ENCODE measurements at places on chromosomes 3 and 15.

DNA sequence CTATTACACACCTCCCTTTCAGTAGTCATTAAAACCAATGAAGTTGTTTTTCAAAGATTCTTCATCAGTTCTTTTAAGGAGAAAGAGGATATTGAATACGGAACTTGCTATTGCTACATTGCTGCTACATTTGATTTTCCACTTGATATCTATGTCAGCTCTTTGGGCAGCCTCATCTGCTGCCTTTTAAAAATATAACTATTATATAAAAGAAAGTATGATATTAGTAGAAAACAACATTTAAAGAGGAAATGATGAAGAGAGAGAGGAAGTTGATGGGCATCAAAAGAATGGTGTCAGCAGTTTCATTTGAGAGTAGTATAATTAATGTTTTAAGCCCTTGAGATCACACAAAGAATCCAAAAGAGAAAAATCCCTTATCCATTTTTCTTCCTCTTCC lies 171.4 kb downstream of the NFKBIZ start:
- DNase-seq = no peak

DNA sequence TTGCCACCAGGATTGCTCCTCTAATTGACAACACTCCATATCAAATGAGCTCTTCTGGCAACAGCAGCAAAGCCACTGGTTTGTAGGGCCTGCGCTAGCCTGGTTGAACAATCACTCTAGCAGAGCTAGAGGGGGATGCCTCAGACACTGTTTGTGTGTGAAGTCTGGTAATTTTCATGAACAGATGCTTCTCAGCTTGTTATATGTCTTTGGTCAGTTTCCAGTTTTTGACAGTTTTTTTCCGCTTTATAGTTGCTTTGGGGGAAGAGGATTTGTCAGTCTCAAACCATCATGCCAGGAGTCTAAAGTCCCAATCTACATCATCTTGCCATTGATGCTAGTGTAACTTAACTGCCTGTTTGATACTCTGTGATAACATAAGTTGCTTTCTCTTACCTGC lies 136.0 kb downstream of the HCN4 start:
- no peak for DNase-seq

DNA sequence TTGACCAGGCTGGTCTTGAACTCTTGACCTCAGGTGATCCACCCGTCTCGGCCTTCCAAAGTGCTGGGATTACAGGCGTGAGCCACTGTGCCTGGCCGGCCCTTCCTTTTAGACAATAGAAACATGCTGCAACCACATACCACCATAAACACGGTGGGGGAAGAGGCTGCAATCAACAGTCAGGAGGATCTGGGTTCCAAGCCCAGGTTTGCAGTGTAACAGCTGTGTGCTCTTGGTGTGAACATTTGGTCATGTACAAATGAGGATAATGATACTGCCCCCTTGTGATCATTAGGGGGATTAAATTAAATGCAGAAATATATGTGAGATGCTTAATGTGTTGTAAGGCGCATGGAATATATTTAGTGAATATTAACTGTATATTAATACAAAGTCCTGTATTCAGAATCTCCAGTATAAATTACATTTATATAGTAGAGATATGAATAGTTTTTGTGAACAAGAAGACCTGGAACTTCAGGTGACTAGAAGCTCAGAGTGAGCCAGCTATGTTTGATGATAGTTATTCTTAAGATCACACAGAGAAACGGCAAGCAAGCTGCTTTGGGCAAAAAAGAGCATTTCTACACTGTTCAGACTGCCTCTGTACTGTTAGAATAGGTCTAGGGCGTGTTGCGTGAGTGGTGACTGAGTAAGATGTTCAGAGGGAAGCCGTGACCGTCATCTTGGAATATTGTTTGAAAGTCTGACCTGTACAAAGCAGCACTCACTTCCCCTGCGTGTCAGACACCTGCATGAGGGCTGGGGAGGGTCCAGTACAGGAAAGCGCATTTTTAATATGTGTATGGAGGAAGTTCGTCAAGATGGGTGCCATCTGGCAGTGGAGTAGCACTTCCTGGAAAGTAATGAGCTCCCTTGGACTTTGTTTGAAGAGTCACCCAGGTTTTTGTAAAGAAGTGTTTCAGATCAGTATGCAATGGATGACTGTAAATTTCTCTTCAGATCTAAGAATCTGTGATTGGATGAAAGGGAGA lies 125.8 kb downstream of the PGPEP1L start:
- DNase-seq = no peak

GRCh38 chr3:160924776-160925175 lies 168.7 kb downstream of the PPM1L start:
- DNase-seq = no peak

GRCh38 chr3:87206070-87206469 lies 21.0 kb upstream of the CHMP2B start:
- DNase-seq = no peak

GRCh38 chr3:133038089-133038730 lies at the start of gene TMEM108:
TMEM108 (plus strand) TSS chr3:133038391.
- no peak for DNase-seq

DNA sequence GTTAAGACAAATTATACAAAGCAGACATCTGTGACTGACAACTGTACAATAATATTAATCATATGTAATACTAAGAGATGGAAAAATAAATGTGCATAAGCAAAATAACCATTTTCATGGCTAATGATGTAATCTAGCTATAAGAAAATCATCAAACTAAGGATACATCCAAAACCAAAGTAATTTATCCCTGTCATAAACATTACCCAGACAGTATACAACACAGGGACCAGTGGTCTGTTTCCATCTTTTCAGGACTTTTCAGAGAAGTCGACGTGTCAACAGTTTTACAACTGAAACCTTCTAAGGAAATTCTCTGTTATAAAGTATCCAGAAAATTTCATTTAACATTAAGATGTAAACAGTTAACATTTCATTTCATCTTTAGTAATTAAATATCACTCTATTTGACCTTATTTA lies 11.0 kb downstream of the THBS1 start:
- DNase-seq = no peak

- no peak for DNase-seq
These were observed 484.3 kb downstream of the UNC13C start for GRCh38 chr15:54462511-54462913.

- DNase-seq = no peak
These were observed 538.2 kb upstream of the SGO1 start for GRCh38 chr3:20724241-20724640.

DNA sequence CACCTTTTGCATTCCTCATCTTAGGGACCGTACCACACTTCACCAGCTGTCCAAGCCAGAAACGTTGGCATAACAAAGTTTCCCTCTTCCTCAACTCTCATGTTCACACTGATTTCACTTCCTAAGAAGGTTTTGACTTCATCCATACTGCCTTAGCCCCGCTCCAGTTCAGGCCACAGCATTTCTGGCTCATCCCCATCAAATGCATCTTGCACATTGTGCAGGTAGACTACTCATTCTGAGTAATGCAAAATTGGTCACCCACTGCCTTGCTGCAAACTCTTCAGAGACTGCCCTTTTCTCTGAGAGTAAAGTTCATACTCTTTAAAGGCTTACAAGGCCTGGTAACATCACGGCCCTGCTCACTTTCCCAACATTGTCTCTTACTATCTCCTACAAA lies 8.8 kb downstream of the NUSAP1 start:
- DNase-seq = no peak

DNA sequence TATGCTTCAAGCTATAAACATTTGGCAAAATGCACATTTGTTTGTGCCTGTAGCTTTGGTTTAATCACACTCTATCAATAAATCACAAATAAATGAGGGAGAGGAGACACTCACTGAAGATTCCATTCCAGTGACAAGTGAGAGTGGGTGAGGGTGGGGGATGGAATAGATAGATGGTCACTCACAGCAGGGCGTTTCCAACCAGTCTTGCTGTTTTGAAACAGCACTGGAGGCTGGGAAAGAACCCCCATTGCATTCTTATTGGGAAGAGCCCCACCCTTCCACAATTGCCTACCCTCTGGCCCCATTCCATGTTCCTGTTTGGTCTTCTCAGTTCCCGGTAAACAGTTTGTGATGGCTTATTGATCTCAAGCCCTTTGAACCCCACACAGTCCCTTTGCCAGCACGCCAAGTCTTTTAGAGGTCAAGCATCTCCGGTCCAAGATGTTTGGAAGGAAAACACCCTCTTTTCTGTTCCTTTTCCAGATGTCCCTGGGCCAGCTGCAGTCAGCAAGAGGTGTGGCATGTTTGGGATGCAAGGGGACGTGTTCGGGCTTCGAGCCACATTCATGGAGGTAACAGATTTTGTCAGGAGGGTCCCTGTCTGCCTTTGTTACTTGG lies 30.7 kb downstream of the LMCD1 start:
- no peak for DNase-seq

DNA sequence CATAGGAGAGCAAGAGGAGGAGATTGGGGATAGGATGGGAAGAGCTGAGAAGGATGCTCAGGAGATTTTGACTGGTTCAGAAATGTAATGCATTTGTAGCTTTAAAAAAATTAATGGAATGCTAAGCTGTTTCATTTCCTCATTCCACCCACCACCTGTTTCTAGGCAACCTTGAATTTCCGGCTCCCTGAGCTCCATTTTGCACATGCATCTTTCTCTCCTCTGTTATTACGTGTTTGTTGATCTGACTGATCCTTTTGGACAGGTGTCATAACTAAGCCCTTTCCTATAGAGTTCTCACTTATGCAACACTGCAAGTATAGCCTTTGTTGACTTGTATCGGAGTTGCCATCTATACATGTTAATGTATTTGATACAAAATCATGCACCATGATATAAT lies 4.3 kb downstream of the TMPRSS7 start:
- no peak for DNase-seq

- no peak for DNase-seq
These were observed 8.8 kb upstream of the SH3BP5 start for GRCh38 chr3:15341030-15341726.

DNA sequence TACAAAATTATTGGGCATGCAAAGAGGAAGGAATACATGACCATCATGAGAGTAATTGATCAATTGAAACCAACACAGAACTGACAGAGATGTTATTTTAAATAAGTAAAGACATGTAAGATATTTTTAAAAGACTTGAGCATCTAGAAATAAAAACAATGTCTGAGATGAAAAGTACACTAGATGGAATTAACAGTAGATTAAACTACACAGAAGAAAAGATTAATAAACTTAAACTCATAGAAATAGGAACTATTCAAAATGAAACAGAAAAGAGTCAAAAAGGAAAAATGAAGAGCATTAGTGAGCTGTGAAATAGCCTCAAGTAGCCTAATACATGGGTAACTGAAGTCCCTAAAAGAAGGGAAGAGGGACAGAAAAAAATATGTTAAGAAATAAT lies 8.5 kb upstream of the ARF4 start:
- DNase-seq = no peak

- no peak for DNase-seq
These were observed 8.9 kb downstream of the CPA3 start for GRCh38 chr3:148873977-148874376.

DNA sequence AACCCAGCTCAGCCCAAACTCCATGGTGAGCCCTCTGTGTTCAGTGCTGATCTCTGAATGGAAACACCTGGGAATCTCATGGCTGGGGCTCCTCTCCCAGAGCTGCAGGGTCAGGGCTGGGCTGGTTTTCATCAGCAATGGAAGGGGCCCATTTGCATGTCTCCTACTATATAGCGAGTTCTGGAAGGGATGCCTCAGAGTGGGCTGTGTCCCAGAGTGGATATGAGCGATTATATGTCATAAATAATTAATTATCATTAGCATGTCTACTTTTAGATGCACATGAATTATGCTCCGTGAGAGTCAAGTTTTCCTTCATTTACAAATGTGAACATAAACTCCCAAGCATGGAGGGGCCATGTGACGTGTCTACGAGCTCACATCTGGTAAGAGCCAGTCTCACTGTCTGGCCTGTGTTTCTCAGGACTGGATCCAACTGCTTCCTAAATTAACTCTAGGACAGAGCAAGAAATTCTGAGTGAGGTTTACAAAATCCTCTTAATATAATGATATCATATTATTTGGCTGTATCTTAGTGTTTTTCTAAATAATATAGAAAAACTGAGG lies 553.4 kb downstream of the GOLGA6L6 start:
- no peak for DNase-seq

- no peak for DNase-seq
These were observed 562.6 kb downstream of the ZNF385D start for GRCh38 chr3:21188459-21188858.

DNA sequence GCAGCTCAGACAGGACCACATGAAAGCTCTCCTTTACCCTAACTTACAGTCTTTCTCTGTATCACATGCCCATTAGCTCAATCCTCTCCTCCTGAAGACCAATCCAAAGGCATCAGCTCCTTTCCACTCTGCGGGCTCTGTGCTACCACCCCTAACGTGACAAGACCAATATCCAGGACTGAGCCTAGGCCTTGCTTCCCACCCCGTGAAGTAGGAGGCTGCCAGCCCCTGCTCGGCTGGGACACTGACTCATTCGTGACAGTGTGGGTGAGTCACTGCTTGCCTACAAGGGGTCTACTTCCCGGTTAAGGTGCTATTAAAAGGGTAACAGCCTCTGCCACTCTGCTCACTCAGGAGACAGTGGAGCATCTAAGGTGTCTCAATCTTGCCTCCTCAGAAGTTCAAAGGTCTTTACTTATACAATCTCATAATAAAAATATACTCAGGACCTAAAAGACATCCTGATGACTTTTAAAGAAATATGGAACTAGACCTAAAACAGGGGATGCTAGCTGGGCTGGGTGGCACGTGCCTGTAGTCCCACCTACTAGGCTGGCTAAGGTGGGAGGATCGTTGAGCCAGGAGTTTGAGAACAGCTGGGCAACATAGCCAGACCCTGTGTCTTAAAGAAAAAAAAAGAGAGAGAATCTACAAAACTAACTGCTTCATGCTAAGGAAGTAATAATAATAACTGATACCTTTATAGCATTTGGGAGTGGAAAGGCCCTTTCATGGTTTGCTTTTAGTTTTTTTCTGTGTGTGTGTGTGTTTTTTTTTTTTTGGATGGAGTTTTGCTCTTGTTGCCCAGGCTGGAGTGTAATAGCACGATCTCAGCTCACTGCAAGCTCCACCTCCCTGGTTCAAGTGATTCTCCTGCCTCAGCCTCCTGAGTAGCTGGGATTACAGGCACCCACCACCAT lies 55.0 kb downstream of the TMEM44 start:
- no peak for DNase-seq

DNA sequence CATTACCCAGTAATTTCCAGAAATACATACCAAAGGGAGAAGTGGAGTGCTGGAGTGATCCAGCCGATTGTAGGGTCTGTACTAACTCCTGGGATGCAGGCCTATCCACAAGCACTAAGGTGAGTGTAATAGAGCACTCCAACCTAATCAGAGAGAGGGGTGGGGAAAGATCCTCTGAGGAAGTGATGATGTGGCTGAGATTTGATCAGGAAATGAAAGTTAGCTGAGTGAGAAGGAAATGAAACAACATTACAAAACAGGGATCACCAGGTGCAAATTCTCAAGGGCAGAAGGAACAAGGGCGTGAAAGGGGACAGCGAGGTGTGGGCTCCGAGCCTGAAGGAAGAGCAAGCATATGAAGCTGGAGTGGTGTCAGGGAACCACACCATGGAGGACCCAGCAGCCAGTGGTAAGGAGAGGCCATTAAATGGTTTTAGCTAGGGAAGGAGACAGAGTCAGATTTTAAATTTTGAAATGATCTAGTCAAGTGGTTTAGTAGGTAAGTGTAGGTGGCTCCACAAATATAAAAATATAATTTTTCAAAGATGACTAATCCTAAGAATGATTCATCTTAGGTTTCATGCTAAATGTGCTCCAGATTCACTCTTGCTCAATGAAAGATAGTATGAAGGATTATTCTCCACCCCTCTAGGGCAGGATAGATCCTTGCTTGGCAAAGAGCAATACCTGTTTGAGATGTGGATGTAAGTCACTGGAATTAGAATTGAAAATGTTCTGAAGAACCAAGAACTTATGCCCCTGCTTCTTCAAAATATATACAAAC lies 348.7 kb downstream of the TBL1XR1 start:
- DNase-seq = no peak

GRCh38 chr3:188326111-188326510 lies 172.2 kb downstream of the LPP start:
- DNase-seq = no peak
